Large intestine (tissue), 12 donors: ENCODE measurements at places on chromosomes 4 and X. TPM values are rescaled to one million over a fixed set of nuclear protein-coding genes. Genes with fewer than 3 reads are reported as not detected.

Gene GAGE12E
- not detected for polyA plus RNA-seq

Gene ZFP92
- 5.0 TPM for polyA plus RNA-seq

DNA sequence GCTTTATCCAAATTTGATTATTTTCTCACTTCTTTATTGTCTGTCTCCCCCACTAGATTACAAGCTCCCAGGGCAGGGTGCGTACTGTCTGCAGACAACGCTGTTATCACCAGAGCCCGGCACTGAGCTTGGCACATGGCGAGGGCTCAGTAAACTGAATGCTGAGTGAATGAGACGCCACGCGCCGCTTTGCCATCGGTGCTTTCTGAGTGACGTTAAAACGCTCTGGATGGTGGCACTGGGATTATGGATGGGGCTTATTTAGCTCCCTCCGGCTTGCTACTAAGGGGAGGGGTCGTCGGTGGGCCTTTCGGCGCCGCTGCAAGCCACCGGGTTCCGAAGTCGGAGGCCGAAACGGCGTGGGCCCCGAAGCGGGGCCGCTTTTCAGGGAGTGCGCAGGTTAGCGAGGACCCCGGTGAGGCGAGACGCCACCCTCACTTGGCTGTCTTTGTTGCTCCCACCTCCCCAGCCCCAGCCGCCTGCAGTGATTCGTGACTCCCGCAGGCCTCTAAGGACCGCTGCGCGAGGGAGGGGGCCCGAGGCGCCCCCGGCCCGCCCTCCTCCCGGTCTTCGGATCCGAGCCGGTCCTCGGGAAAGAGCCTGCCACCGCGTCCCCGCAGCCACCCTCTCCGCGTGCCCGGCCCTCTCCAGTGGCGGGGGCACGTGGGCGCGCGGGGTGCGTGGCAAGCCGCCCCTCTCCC, 569 bp upstream of the FHL1 start:
- DNase-seq: peak; percentile 18

- peak; percentile 77 for DNase-seq
Measured at GRCh38 chrX:63350941-63351616, at the start of gene SPIN4. Gene SPIN4, minus strand, starts transcription at chrX:63351332. Its CDS starts 513 bp downstream, at chrX:63350819.

- no peak for DNase-seq
Measured at GRCh38 chr4:1396806-1397455, 9.3 kb downstream of the NKX1-1 start.

DNA sequence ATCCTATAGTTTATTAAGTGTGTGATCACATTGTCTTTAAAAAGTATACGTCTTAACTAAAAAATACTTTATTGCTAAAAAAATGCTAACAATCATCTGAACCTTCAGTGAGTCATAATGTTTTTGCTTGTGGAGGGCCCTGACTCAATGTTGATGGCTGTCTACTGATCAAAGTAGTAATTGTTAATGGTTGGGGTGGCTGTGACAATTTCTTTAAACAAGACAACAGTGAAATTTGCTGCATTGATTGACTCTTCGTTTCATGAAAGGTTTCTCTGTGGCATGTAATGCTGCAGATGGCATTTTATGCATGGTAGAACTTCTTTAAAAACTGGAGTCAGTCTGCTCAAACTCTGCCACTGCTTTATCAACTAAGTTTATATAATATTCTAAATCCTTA, 101.4 kb upstream of the IL15 start:
- no peak for DNase-seq

- DNase-seq: no peak
Measured at GRCh38 chrX:19798423-19798822, 89.0 kb downstream of the SH3KBP1 start.
